ENCODE measurements at places on chromosomes 7 and 10.

DNA sequence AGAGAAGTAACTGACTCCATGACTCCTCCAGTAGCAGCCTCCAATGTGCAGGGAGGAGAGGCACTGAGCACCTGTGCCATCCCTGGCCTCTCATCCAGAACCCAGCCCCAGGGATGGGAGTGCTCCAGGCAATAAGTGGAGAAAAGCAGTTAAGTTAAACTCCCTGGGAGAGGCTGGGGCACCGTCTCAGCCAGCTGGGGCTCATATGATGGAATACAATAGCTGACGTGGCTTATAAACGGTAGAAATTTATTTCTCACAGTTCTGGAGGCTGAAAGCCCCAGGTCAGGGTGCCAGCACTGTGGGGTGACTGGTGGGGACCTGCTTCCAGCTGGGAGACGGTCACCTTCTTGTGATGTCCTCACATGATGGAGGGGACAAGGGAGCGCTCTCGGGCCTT is 94.7 kb downstream of the RAMP3 start:
- no peak for DNase-seq

GRCh38 chr10:71039551-71039950 is 151.2 kb upstream of the PCBD1 start:
- no peak for DNase-seq

DNA sequence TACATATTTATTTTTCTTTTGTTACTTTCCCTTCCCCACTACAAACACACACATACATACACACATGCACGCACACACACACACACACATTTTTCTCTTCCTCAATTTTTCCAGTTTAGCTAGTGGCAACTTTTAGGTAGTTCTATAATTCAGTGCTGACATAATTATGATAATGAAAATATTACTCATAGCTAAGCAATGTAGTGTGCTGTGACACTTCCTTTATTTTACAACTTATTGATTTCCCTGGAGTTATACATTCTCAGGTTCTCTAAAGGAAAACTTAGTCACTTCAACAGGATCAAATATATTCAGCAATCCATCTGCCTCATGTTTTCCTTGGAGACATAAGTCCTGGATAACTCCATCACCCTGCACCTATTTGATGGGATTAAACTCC is 151.6 kb downstream of the CACNA2D1 start:
- DNase-seq, result no peak

- DNase-seq, result no peak
Measured at GRCh38 chr7:44889086-44889781, 3.9 kb upstream of the PURB start.

GRCh38 chr10:22429146-22429545 is 83.8 kb downstream of the SPAG6 start:
- DNase-seq, result no peak

- no peak for DNase-seq
Measured at GRCh38 chr10:44801383-44802327, 109.5 kb upstream of the TMEM72 start.
